ENCODE measurements at places on chromosomes 4 and X.
A peak's percentile ranks its signal among the peaks of the same experiment; 100 is the strongest.

- no peak for DNase-seq
Measured at GRCh38 chr4:38930204-38930603, 62.6 kb downstream of the FAM114A1 start.

GRCh38 chrX:35374116-35374515, 424.0 kb upstream of the MAGEB16 start:
- DNase-seq: no peak

GRCh38 chr4:150104404-150105027, 26.3 kb downstream of the DCLK2 start:
- DNase-seq: no peak

GRCh38 chr4:63894161-63894560, 515.1 kb downstream of the TECRL start:
- no peak for DNase-seq

DNA sequence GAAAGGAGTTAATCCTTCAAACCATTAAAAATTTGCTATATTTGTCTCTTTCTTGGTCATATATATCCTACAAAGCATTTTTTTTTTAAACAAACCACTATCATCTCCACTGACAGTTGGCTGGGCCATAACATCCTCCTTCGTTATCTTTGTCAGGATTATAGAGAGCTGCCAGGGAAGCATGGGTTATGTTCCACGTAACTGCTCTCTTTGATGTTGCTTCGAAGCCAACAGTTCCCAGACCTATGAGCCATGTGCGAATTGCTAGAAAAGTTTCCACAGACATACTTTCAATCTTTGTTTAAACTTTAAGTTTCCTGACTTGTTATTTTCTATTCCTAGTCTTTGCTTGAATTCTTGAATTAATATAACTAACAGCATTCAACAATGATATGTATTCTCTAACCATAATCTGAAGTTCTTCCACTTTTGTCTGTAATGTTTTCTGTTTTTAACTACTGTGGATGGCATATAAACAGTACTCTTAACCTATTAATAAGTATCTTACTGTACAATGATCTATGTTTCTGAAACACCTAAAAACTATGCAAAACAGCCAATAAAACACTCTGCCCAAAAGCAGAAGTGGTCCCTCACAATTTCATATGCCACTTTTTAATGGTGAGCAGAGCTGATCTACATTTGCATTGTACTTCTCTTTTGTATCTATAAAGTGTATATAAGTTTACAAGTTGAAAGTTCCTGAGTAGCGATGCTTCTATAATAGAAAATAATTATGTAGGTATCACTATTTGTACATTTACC, 37.9 kb downstream of the EREG start:
- peak; percentile 3 for DNase-seq

DNA sequence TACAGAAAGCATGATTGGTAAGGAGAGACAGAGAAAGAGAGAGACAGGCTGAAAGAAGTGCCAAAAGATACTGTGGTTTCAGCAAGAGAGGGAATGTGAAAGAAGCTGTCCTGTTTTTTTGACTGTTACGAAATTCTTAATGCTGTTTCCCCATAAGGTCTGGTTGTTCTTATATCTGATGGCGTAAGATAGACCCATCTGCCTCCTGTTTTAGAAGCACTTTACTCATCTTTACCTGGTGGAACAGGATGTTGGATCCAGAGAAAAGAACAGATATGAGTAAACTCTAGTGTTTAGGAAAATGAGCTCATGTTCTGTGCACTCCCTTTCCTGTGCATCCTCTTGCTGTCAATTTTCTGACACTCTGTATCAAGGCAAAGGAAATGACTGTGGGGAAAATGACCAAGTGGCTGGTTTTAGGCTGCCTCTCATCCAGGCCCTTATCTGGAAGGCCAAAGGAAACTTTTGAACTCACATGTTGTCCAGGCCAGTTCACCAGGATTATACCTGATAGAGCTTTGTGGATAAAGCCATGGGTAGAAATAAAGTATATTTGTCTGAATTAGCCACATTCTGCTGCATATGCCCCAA, 311.7 kb upstream of the HTR2C start:
- DNase-seq: no peak

DNA sequence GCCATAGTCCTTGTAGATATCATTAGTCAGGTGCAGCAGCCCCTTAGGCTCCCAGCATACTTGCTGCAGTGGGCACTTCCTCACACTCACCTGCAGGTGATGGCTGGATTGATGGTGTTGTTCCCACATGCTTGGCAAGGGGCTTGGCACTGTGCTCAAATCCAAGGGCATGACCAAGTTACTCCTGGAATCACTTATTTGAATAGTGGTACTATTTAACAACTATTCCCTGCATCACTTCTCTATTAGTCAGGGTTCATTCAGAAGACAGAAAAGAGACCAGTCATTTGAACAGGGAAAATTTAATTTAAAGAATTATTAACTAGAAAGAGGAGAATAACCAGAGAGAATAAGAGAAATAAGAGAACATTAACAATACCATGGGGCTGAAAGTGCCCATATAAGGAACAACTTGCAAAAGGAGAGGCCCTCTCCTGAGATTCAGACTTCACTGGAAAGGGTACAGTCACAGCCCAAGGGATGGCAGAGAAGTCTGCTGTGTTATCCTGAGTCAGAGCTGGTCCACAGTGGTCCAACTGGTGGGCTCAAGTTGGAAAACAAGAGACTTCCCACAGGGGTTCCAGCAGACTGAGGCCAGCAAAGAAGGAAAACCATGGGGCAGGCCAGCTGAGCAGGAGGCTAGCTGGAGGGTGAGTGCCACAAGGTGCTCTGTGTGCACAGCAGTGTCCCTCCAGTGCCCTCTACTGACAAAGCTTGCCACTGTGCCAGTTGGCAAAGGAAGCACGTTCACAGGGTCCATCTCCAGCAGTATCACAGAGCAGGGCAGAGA, 9.8 kb downstream of the SPP1 start:
- peak; percentile 45 for DNase-seq

DNA sequence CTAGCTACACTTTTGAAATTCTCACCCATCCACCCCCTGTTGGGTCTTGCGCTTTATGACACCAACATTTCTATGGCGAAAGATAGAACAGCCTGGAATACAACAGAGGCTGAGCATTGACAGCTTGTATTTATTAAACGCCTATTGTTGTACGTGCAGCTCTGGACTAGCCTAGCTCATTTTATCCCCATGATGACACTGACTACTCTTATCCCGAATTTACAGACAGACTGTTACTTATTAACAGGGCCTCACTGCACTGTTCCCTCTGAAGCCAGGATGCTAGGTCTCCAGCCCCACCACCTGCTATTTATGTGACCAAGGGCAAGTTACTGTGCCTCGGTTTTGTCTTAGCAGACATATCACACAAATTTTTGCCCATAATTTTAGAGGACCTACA, 1.0 kb upstream of the RFC1 start:
- DNase-seq: no peak

- DNase-seq: no peak
Measured at GRCh38 chr4:177283167-177283566, 26.5 kb upstream of the NEIL3 start.

DNA sequence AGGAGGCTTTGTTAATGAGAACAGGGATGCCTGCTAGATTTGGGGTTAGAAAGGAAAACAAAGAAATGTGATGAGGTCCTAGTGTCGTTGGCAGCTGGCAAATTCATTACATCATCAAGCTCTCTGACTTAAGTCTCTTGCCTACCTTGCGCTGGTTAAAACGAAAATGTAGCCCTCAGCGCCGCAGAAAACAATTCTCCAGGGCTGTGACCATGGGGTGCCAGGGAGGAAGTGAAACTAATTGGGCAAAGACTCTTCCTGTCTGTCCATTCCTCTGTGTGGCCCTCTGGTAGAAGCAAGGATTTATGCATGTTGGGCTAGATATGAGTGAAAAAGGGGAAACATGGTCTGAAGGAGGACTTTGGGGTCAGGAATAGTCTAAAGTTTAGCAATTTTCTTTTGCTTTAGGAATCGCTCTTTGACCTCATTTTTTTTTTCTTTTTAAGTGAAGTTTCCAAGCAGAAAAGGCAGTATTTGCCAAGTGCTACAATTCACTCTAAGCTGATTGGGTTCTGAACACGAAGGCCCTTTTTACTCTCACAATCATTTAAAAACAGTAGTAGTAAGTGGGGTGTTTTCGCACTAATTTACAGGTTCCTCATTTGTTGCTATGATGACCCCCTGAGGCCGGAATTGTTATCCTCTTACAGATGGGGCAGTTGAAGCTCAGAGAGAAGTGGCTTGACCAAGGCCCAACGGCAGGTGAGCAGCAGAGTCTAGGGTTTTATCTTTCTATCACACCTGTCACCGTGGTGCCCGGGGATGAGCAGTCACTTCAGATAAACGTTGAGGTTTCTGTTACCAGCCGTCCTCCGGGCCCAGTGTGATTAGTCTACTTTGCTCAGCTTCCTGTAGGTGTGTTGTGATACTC, 27.3 kb upstream of the CHRNA9 start:
- no peak for DNase-seq

GRCh38 chrX:148600131-148600530, 99.7 kb downstream of the AFF2 start:
- DNase-seq: no peak
